ENCODE measurements at places on chromosomes 6 and 20.

- no peak for DNase-seq
These were observed 568 bp downstream of the CCDC170 start for GRCh38 chr6:151494235-151494935.

DNA sequence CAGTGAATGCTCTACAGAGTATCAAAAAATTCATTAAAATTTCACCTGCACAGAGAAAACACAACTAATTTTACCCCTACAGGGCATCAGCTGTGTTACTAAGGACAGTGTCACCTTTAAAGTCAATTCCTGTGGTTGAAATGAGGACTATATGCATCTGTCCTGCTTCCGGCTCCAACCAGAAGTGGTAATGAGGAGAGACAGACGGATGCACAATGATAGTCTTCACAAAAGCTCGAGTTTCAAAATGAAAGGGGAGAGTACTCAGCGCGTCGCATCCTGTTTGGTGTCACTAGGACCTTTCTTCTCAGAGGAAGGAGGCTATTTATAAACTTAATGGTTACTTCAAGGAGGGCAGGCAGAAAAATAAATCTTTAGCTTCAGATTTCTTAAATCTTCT is 86.5 kb downstream of the LYRM4 start:
- no peak for DNase-seq

DNA sequence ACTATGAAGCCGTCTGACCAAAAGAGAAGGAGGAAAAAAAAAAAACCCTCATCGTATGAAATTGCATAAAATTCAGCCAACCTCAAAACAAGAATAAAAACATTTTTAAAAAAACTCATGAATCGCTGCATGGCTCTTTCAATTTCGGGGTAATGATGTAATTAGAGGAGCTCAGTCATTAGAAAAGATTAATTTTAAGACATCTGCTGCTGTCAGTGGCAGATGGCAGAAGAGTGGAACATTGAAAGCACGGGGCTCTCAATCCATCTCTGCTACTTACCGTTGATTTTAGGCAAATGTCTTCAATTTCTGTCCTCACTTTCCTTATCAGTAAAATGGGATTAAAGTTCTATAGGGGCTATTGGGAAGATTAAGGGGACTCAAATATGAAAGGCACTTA is 79.1 kb downstream of the EYA2 start:
- DNase-seq = no peak

GRCh38 chr20:23114018-23114417 is 27.9 kb upstream of the CD93 start:
- DNase-seq = no peak

DNA sequence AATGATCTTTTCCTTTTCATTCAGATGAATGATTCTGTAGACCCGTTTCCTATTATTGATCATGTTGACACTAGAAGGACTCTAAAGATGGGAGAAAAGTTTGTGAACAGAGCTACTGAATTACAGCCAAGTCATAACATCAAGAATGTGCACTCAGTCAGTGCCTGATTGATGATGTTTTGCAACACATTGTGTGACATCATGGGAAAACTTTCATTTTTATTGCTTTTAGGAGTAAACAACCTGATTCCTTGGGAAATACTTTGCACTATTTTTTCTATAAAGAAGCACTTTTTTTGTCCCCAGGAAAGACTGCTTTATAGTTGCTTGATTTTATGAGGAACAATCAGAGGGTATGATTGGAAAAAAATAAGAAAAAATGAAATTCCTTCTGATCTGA is 383.8 kb upstream of the JAG1 start:
- no peak for DNase-seq

DNA sequence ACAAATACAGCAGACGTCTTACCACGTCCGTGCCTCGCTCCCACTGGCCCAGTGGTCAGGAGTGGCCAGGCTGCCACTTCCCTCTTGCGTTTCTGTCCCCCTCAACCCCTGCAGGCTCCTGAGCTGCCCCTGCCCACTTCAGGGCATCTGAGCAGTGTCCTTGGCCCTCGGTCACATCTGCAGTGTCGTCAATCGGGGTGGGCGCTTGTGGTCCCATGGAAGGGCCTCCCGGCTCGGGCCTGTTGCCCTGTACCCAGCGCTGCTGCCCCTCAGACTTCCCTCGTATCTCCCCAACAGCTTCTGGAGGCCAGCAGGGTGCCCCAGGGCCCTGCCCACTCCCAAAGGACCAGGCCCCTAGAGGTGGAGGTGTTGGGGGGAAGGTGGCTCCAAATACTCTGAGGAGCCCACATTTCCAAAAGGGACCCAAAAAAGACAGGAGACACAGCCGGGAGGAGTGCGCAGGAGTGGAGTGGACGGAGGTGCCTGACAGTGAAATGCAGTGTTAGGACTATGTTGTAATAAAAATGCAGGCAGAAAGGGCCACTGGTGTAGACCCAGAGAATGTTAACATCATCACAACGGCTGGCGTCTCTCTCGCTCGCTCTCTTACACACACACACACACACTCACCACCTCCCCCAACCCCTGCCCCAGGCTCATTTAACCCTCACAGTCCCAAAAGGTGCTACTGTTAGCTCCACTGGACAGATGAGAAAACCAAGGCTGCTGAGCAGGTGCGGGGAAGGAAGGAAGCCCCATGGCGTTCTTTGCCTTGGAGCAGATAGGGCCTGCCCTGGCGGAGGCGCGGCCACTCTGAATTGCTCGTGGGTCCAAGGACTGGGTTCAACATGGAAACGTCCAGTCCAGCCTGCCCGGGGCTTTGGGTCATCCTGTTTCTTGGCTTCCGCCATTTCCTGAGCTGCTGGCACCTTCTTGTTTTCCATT is 343.9 kb downstream of the ZFAND3 start:
- DNase-seq = no peak

GRCh38 chr6:5422321-5422915 is 161.1 kb downstream of the FARS2 start:
- no peak for DNase-seq

GRCh38 chr6:124999105-124999764 is 37.0 kb downstream of the RNF217 start:
- DNase-seq = no peak

DNA sequence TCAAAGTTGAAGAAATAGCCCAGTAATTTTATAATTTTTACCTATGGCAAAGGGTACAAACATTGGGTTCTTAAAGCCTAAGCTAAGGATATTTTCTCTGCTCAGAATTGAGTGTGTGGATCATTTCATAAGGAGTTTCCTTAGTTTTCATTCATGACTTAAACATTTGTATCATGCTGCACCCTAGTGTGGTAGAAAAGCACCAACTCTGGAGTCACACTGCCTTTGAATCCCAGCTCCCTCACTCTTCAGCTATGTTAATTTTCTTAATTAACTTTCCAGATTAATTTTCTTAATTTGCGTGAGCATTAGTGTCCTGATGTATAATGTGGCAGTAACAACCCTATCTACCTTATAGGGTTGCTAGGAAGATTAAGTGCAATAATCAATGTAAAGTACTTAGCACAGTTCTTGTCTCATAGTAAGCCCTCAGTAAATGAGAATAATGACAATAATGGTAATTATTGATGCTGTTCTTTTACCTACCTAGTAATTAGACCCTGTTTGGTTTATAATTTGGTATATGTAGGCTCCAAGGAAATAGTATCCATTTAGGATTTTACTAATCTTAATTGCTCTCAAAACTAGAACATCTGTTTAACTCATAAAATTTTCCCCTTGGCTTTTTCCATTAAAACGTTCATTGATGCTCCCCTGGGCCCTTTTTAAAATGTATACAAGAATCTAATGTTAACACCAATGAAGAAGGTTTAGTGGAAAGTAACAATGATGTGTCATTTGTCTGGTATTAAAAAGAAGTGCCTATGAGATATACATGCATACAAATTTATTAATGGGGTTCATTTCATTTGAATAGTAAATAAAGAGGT is 31.6 kb downstream of the DSE start:
- DNase-seq = no peak

DNA sequence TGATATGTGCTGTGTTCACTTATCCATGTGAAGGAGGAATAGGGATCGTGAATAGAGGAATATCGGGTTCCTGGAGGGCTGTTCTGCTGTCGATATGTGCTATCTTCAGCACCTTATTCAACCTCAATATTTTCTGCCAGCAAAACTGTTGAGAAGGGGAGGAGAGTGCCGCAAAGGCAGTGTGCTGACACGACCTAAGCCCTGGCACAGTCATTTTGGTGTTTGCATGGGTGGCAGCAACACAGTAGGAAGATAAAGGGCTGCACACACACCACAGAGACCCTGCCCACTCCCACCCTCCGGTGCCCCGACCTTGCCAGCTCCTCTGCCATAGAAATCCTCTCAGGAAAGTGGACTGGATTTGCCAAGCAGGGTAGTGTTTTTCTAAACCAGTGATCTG is 47.0 kb downstream of the ZDHHC14 start:
- no peak for DNase-seq

GRCh38 chr6:150902142-150902776 is 36.8 kb downstream of the MTHFD1L start:
- DNase-seq = no peak

DNA sequence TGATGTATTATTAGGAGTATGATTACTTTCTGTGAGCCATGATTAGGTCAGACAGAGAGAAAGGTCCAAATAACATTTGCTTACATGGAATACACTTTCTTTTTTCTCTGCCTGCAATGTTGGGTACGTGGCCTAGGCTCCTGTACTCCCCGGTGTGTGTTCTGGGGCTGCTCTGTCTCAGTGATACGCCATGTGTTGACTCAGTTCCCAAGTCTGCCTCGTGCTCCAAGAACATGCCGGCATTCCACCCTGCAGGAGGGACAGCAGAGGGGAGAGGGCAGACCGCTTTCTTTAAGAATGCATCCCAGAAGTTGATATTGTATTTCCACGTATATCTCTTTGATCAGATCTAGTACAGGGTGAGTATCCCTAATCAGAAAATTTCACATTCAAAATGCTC is 33.3 kb upstream of the THBS2 start:
- DNase-seq = no peak

GRCh38 chr6:161465403-161465802 is 191.5 kb upstream of the AGPAT4 start:
- DNase-seq = no peak

GRCh38 chr6:107582086-107582485 is 92.2 kb downstream of the SOBP start:
- no peak for DNase-seq

- DNase-seq = no peak
These were observed 38.0 kb upstream of the APCDD1L start for GRCh38 chr20:58553166-58553696.

GRCh38 chr6:104736545-104736944 is 123.2 kb downstream of the HACE1 start:
- DNase-seq = no peak

GRCh38 chr6:126185774-126186173 is 154.1 kb upstream of the CENPW start:
- no peak for DNase-seq

DNA sequence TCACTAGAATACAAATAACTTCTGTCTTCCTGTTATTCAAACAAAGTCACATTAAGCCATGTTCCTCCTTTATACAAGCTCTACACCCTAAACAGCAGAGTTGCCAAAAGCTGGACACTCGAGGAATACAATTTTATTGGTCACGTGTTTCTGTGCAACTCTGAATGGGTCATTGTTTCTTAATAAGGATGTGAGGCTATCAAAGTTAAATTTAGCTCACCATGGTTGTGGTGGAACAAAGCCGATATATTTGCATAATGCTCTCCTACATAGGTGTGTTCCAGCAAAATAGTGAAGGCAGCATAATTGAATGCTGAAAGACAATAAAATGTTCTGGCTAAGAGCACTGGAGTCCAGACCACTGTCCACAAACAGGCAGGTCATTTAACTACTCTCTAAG is 36.9 kb upstream of the CD2AP start:
- no peak for DNase-seq

DNA sequence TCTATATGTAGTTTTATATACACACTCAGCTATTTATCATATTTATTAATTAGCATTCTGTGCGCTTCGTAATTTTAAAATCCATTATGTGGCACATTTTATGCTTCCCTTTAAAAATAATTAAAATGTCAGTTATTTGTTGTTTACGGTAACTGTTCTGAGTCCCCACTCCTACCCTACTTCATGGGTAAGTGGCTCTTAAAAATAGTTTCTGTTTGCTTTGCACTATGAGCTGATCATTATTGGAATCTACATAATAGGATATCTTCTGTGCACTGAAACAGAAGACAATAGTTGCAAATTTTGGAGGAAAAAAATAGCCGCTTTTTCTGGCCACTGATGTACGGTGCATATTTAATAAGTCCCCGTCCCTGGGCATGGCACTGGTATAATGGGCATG is 25.2 kb downstream of the LCA5 start:
- DNase-seq = no peak

DNA sequence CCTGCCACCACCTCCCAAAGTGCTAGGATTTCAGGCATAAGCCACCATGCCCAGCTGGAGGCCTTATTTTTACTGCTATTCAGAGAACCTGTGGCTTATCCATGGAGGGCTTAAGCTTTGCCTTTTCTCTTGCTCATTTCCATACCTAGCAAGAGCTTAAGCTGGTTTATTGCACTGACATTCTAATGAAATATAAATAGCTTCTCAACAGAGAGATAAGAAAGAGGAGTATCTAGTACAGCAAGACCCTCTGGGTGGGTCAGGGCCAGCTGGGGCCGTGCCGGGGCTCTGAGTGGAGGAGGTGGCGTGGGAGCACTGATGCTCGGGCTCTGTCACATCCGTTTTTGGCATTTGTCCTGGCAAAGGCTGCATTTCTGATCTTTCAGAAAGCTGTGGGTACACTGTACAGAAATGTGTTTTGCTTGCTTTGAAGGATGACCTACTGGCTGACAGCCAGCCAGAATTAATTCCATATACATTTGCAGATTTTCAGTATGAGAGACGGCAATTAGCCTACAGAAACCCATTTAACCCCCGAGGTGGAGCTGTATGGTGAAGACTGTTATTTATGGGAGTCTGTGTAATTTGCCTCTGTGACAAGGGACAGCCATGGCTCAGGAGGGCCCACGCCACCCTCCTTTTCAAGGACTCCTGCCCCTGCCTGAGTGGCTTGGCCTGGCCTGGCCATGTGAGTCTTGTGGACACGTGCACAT is 181.6 kb upstream of the AKAP12 start:
- no peak for DNase-seq

- DNase-seq = no peak
These were observed 17.7 kb downstream of the PSMG4 start for GRCh38 chr6:3276174-3277167.

- no peak for DNase-seq
These were observed 38.2 kb downstream of the ELMO2 start for GRCh38 chr20:46367967-46368901.

DNA sequence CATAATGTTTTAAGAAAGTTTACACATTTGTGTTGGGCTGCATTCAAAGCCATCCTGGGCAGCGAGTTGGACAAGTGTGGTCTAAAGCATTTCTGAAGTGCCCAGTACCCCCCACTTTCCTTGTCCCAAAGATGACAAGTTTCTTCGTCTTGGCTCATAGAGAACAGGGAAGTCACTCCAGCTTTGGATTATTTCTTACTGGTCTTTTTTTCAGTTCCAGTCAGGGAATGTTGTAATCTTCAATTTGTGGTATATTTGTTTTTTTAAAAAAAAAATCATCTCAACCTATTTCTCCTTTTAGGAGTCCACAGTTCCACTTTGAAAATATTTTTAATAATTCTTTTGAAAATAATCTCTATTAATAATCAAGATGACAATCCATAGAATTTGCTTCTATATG is 34.0 kb downstream of the SLX4IP start:
- DNase-seq = no peak
